Brain microvascular endothelial cell (primary cell): ENCODE measurements at places on chromosomes 3 and 15.

DNA sequence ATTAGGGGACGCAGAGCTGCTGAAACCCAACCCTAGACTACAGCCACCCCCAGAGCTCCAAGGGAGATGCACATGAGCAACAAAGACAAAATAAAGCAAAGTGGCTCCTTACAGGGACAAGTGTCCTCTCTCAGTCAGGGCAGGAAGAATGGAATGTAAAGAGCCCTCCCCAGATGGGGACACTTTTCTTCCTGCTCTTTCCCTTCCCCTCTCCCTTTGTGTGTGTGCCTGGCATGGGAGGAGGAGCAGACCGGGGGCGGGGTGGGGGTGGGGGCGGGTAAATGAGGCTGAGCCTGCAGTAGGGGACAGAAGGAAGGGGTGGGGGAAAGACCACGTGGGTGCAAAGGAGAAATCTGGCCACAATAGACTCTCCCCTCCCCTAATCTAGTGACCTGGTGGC is 37.4 kb downstream of the ACAA1 start:
- no peak for DNase-seq

DNA sequence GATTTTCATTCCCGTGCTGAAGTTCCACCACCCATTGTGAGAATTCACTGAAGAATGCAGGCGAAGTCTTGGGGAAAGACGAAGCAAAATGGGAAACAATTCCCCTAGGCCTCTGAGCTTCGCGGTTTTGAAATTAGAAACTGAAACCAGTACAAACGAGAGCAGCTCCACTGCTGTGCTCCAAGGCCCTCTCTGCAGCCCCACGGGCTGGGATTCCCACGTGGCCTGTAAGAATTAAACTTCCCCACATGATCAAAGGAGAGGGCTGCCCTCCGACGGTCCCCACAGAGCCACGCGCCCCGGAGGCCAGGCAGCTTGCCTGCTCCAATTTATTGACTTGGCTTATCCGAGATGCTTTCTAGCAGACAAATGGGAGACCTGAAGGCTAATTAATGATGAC is 144.0 kb downstream of the GREM1 start:
- peak; percentile 72 for DNase-seq

DNA sequence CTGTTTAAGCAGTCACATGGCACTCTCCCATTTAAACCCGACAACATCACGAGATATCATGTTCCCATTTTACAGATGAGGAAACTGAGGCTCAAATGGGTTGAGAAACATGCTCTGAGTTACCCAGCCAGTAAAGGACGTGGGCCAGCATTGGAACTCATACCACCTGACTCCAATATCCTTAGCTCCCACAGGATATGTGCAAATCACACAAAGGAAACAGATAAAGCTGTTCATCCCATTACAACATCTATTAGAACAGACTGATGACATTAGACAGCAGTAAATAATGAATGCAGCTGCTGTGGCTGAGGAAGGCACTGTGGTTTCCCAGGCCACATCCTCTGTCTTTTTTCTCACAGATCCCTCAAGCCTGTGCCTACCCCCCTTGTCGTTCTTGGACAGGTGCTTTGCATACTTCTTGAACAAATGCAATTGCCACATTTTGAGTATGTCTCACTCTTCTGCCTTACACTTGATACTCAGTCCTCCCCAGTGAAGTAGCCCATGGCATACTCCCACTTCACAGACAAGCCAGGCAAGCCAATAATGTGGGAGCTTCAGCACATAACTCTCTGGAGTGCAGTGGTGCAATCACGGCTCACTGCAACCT is 17.7 kb downstream of the FRMD4B start:
- no peak for DNase-seq

- no peak for DNase-seq
These were observed 84.6 kb downstream of the PRICKLE2 start for GRCh38 chr3:64140651-64141050.

GRCh38 chr3:128504963-128505730 is 12.1 kb upstream of the GATA2 start:
- DNase-seq: no peak

DNA sequence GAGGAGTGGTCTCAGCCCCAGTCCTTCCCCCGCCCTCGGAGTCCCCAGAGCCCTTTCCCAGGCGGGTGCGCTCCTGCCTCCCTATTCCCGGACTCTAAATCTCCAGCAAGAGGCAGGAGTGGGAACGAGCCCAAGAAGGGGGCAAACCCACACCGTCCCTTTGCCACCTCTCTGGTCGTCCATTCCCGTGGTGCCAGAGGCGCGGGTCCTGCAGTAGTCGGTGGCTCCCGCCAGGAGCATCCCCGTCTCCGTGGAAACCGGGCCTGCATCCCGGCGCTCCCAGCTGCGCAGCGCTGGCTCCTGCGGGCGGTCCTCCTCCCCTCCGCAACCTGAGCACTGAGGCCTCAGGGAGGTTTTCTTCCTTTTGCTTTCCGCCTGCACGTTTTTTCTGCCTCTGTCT is 44.8 kb downstream of the LHFPL4 start:
- no peak for DNase-seq

GRCh38 chr3:109385442-109386318 is 48.3 kb upstream of the DPPA4 start:
- DNase-seq: no peak

GRCh38 chr15:80202641-80203360 is 49.2 kb downstream of the CTXND1 start:
- no peak for DNase-seq

GRCh38 chr15:77980098-77980497 is 97.4 kb downstream of the TBC1D2B start:
- no peak for DNase-seq

DNA sequence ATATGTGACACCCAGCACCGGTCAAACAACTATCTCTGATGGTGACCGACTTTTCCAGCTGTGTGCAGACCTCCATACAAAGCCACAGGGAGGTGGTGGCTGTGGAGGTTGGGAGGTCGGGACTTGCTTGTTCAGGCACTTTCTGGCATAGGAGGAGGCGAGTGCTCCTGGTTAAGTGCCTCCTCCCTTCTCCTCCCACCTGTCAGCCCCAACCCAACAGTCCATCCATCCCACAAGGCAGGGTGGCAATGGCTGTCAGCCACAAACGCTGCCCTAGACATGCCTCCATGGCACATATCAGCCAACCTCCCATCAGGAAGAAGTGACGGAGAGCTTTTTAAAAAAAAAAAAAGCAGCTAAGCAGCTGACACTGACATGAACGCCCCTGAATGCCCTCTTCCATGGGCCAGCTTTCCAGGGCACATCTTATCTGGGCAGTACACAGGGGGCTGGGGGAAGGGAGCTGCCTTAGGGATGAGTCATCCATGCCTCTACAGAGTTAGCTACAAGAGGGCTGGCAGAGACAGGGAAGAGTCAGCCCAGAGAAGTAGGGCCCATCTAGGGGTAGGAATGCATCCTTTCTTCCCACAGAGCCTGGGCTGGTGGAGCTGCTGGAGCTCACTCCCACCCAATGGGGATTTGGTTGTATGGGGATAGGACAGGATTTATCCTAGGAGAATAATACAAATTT is 41.2 kb downstream of the CCDC12 start:
- DNase-seq: peak; percentile 96

- DNase-seq: no peak
These were observed 24.3 kb downstream of the MKRN2OS start for GRCh38 chr3:12521010-12521409.

- DNase-seq: no peak
These were observed 12.6 kb upstream of the IGF2BP2 start for GRCh38 chr3:185837414-185837813.

- no peak for DNase-seq
These were observed 104.0 kb upstream of the SMAD3 start for GRCh38 chr15:66961407-66961884.

DNA sequence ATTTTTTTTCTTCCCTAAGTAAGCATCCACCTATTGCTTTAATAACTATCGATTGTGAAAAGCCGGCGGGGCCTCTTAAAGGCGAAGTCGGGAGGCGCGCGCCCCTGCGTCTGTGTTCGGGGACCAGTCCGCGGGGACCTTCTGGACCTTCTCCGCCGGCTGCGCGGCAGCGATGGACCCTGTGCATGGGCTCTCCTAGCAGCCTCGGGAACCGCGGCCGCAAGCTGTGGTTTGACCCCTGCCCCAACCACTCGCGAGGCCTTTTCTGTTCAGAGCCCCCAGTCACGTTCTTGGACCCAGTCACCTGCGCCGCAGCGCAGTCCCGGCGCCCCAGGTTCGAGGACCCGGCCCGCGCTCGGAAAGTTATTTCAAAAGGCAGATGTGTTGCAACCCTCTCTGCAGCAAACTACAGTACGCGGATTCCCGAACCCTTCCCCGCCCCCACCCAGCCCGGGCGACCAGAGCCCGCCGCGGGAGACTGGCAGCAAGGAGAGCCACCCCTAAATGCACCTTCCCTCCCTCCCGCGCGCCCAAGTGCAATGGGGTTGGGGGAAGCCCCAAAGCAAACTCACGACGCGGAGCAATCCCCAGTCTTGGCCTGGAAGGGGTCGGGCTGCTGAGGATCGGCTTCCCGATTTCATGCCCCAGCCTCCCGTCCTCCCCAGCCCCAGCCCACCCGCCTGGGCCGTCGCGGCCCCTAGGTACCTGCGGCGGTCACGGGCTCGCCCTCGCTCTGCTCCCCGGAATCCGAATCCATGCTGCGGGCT is 684 bp downstream of the TNFAIP8L3 start:
- DNase-seq: no peak

GRCh38 chr3:42826141-42826540 is 16.9 kb downstream of the ACKR2 start:
- no peak for DNase-seq

DNA sequence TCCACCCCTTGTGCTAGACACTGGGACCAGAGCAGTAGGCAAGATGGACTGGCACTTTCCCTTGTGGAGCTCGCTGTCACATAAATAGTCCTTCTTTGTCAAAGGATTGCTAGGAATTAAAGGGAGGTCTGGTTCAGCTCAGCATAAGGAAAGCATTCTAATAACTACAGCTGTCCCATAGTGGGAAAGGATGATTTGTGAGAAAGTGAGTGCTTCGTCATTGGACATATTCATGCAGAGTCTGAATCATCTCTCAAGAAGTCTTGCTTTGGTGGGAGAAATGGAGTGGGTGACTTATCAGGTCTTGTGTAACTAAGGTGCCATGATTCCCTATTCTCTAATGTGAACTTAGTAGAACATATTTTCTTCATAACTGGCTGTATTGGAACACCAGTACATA is 14.7 kb downstream of the PPARG start:
- peak; percentile 88 for DNase-seq

DNA sequence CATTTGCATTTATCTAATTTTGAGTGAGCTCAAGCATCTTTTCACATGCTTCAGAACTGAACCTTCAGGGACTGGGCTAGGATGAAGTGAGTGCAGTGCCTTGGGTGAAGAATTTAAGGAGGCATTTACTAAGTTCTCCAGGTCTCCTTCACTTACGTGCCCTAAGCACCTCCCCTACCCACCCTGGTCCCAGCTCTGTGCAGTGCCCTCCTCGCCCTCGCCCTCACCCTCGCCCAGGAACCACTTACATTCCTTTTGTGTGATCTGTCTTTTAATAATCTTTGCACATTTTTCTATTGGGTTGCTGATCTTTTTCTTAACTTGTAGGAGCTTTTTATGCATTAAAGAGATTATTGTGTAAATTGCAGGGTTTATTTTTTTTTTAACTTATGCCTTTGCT is 322.6 kb downstream of the THSD4 start:
- DNase-seq: peak; percentile 25

GRCh38 chr3:152434142-152434541 is 165.4 kb downstream of the MBNL1 start:
- no peak for DNase-seq

DNA sequence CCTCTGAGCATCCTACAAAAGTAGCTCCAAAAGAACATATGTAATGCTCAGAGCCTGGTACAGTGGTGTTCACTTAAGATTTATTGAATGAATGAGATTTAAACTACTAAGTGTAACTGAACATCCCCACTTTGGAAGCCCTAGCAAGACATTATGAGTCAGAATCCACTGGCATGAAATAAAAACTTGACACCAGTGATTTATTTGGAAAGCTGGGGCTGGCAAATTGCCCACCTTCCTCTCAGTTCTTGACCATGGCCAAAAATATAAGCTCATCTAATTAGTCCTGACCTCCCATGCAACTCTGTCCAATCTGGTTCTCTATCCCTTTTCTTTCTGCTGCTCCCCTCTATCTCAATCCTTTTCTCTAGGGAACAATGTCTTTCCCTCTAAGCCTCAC is 418.0 kb downstream of the PLCL2 start:
- DNase-seq: no peak

DNA sequence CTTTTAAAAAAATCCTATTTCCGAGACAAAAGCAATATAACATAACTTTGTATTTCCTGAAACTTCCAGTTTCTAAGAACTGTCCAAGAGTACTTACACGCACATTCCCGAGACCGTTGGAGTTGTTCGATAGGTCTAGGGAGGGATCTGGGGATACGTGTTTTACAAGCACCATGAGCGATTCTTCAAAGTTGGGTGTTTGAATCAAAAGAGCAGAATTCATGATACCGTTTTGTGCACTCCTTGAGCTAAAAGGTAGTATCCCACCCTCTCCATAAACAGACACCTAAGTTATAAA is 700 bp upstream of the EDEM1 start:
- no peak for DNase-seq

- DNase-seq: no peak
These were observed 85.5 kb downstream of the KLHL25 start for GRCh38 chr15:85709250-85709649.

GRCh38 chr15:80384432-80384831 is 19.8 kb upstream of the ARNT2 start:
- DNase-seq: no peak

DNA sequence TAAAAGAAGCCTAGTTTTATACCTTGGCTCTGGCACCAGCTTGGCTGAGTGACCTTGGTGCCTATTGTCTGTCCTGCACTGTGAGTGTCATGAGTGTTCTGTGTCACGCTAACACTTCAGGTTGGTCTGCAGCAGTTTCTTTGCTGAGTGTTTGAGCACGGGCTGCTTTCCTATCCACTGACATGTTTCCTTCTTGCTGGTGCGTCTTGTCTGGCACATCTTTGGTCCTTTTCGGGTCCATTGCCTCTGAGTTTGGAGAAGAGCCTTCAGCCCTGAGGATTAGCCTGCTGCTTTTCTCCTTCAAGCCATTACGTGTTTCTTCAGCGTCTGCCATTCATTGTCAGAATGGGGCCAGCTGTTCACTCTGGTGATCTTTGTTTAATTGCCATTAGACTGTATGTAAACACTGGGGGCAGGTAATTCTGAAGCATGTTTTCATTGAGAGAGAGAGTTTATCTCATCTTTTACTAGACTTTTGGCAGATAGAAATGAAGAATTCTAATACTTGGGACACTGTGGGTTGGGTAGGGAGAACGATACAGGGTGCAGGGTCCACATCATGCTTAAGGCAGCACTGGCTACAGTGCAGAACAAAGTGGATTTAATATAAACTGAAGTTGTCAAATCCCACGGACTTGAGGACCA is 55.5 kb downstream of the LRRC28 start:
- DNase-seq: no peak

DNA sequence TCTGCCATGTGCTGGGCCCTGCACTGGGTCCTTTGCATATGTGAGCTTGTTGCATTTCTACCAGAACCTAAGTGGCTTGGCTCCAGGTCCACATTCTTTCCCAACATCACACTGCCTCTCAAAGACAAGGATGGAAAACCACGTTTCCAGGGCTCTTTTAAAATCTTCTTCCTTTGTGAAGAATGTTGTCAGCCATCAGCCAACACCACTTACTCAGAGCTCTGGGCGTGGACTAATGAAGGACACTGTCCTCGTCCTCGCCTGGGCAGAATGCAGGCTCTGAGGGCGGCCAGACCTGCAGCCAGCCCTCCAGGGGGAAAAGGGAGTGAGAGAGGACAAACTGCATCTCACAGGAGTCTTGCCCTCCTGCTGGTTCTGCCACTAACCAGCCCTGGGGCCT is 49.7 kb downstream of the MAGEF1 start:
- no peak for DNase-seq

- DNase-seq: no peak
These were observed 84.6 kb downstream of the CD47 start for GRCh38 chr3:108006077-108006771.
